ENCODE measurements at places on chromosomes 5 and 9.

- DNase-seq = no peak
These were observed 6.2 kb downstream of the EXOC3 start for GRCh38 chr5:449151-449550.

- DNase-seq = no peak
These were observed 15.0 kb upstream of the IL12B start for GRCh38 chr5:159345336-159345735.

DNA sequence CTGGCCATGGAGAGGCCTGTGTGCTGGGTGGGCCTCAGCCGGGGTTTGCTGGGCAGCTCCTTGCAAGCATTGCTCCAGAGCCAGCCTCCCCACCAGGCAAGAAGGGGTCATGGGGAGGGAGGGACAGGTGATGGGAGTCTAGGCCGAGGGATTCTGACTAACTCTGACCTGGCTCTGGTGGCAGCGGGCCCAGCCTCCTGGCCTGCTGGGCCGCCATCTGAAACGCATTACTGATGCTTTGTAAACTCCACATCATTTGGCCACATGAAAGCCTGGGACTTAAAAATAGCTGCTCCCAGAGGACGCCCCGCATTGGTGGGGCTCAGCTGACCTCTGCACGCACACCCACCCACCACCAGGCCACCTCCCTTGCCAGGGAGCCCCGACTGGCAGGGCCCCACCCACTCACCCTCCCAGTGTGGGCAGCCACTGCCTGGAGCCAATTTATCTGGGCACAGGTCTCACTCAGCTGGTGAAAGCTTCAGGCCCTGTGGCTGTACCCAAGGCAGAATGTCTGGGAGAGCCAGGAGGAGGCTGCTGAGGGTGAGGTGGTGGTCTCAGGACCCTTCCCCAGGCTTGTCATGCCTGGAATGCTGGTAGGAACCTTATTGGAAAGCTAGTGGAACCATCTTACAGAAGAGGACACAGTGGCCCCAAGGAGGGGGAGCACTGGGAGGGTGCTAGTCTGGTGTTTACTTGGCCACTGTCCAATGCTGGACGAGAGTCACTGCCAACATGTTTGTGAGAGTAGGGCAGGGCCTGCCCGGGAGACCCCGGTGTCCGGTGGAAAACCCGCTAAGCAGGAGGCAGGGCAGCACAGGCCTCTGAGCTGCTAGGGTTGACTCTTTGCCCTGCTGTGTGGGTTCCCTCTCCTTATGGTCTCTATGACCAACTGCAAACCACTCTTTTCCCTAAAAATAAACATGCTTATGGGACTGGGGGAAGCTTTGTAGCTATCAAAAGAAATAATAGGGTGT, 10.8 kb downstream of the TCF7 start:
- DNase-seq = no peak

DNA sequence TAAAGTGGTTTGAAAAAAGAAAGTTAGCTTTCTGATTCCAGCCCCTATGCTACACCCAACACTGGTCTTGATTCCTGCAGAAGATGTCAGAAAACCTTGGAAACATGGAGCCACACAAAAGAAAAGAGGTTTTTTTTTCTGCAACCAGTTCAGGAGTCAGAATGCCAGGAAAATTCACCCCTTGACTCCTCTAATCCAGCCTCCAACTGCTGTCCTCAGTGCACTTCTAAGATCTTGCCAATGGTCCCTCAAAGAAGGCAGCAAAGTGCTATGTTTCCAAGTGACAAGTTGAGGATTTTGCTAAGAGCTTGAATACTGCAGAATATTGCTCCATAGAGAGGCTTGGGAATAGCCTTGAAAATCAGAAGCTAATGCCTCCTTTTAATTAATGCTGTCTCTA, 110.2 kb downstream of the TRIM32 start:
- DNase-seq = no peak

- DNase-seq = no peak
These were observed 22.4 kb upstream of the TRIM36 start for GRCh38 chr5:115192098-115192497.

GRCh38 chr9:134224127-134224526, 59.8 kb upstream of the RNU6ATAC start:
- no peak for DNase-seq

Measured in activated naive CD4-positive, alpha-beta T cell treated with anti-CD3 and anti-CD28 coated beads, Interleukin-2, amount 10 ng/mL, durations not matched to agents 7 days and 5 days (primary cell).